ENCODE measurements at places on chromosomes 3 and 15.

DNA sequence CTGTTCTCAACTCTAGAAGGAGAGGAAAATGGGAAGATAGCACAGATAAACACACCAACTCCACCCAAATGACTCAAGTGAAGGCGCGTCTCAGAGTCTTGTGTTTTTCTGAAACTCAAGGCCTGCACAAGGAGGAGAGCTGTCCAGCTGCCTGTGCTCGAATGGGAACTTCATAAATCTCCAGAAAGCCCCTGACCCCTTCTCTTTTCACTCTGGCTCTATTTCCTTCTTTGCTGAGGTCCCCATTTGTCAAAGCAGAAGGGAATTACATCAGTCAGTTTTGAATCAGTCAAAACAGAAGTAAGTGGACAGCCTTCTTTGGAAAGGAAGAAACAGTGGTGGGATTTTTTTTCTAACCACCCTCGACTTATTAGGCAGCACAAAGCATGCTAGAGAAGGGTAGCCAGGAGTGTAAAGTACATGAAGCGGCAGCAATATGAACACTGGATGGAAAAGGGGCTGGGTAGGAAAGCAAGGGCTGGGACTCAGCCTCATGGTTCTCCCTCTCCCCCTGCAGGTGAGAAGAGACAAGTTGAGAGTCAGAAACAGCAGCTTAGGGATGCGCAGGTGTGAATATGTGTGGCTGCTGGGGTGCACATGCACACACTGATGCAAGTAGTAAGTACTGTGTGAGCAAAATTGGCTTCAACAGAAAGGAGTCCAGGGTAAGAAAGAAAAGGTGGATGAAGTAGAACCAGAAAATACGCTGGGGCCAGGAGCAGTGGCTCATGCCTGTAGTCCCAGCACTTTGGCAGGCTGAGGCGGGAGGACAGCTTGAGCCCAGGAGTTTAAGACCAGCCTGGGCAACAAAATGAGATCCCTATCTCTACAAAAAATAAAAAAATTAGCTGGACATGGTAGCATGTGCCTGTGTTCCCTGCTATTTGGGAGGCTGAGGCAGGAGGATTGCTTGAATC is 36.6 kb upstream of the MAGEF1 start:
- peak; percentile 80 for DNase-seq

DNA sequence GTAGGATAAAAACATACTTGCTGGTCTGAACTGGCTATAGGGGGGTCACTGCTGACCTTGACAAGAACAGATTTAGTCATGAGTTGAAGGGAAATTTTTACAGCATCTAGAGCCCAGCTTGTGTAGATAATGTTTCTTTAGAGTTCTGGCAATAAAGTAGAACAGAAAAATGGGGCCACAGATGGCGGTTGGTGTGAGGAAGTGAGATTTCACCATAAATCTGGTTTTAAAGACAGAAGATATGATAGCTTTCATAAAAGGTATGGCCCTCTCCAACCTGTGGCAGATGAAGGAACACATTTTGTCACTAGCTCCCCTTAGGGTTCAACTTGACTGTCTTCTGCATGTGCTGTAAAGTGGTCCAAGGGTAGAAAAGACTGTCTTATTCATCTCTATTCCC is 24.3 kb upstream of the IMPDH2 start:
- DNase-seq, result no peak

DNA sequence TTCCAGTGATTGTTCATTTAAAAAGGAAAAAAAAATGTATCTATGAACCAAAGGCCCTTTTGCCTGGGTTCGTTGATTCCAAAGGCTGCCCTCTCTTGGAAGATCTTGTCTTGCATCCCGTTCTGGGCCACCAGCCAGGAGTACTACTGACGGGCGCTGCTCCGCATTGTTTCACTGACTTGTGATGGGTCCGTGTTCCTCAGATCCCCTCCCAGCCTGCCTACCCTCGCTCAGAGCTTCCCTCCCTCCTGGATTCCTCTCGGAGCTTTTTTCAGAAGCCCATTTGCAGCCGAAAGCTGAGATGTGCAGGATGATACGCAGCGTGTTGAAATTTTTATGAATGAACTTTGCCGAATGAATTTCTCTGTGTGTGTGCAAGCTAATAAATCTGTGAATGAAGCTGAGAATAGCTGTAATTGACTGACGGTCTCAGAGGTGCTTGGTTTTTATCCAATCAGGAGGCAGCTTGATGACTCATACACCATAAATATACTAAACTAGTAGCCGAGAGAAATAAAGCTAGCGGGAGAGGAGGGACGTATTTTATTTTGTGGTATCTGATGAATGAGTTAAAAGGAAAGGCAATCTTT is at the start of gene SHC4:
SHC4 (minus strand) TSS at position 396 of the 590 bp plus-strand sequence. CDS start 904 bp downstream, outside the sequence.
- DNase-seq, result peak; percentile 85

DNA sequence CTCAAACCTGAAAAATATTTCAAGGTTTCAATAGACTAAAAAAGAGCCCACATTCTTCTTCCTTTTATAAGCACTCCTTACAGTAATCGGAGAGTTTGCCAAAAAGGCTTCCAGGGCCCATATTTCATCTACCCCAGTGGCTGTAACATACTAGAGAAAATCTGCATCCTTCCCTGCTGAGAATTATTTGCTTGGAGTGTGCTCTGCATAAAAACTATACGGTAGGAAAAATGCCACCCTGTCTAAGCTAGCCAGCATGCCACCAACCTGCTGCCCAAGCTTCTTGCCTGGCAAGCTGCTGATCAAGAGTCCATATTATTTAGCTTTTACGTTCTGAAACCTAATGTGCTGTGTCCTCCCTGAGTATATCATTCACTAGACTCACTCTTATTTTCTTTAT is 107.1 kb downstream of the FGF12 start:
- DNase-seq, result no peak

- DNase-seq, result no peak
Measured at GRCh38 chr3:46667657-46668056, 25.8 kb downstream of the ALS2CL start.

DNA sequence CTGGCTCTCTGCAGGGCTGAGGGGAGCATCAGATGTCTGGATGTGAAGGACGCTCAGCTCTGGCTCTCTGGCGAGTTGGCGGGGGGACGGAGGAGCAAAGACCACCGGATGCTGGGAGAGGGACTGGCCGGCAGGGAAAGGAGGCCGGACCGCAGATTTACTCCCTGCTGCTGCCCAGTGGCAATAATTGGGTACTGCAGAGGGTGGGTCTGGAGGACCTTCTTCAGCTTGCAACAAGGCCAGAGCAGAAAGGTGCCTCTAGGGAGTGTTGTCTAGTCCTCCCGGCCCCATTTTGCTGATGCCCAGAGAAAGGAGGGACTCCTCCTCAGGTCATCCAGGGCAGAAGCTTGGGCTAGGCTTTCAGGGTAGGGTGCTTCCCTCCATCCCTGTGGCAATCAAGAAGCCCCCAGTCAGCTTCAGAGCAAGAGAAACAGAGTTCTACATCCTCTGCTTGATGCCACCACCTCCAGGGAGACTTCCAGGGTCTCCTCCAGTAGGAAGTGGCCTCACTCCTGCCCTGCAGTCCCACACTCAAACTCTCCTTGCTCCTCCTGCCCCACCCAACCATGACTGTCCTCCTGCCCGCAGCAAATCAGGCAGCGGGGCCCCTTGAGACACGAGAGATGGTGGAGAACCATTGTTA is 20.3 kb upstream of the CSPG4 start:
- DNase-seq, result peak; percentile 92

DNA sequence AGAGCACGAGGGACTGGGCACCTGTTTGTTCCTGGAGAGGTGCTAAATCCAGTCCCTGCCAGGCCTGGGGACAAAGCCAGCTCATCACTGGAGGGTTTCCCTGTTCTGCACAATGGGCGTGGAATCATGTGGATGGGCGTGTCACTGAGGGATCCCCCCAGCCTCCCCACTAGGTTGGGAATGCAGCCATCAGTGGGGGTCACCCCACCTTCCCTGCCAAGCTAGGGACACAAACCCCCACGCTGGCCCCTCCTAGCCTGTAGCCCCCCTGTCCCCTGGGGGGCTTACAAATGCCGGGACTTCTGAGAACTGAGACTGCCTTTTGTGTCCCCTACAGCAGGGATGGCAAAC is 61.9 kb downstream of the NSMCE3 start:
- no peak for DNase-seq

GRCh38 chr3:22685597-22685996 is 517.5 kb upstream of the UBE2E2 start:
- no peak for DNase-seq
